ENCODE measurements at places on chromosomes 16 and 17.

DNA sequence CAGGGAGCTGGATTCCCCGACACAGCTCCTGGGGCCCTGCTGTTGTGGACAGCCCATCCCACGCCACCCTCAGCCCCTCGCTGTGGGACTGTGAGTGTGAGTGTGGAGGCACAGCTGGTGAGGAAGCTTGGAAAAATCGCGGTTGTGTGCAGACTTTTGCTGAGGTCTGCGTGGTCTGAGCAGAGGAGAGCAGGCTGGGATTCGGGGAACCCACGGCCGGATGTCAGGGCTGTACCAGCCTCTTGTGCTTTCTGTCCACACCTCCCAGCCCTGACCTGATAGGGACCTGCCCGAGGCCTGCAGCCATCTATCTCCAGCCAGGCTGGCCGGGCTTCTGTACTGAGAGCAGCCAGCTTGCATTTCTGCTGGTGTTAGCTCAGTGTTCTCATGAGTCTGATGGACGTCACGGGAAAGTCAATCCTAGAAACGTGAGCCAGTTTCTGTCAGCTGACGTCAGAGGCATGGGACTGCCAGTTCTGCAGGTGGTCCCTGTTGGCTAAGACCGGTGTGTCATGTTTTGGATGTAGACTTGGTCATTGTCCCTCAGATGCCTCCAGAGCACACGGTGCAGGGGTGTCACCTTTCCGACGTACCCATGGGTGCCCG lies 72.8 kb upstream of the ZNF750 start:
- no peak for DNase-seq

- no peak for DNase-seq
These were observed at the start of gene BRICD5 for GRCh38 chr16:2210386-2211365. Gene BRICD5 (minus strand): TSS chr16:2210863. CDS start chr16:2210833, 30 bp downstream.

DNA sequence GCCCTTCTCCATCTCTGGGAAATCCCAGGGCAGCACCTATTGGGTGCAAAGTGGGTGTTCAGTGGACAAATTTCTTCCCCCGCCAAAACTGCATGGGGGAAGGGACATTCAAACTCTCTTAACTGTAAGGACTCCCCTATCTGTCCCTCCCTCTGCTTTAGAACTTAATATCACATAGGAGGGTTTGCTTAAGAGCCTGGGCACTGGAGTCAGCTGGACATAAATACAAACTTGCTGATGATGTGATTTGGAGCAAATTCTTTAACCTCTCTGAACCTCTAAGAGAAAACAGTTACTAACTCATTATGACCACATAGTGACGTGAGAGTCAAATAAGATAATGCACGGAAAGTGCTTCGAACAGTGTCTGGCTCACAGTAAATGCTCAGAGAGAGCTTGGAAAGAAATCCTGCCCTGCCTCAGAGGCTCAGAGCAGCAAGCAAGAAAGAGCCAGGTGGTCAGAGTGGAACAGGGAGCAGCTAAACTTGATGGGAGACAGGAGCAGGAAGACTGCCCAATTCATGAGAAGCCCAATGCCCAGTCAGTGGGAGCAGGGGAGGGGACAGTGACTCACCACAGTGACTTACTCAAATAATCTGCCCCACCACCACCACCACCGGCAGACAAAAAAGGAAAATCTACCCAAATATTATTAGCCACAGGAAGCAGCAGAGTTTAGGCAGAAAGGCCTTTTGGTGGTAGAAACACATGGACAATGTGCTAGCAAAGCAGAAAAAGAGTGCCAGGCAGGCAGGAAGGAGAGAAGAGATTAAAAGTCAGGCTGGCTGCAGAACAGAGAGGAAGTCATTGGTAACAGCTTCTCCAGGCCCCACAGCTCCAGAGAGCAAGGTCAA lies 23.9 kb upstream of the CCL1 start:
- DNase-seq: no peak

GRCh38 chr17:8518850-8519249 lies 83.2 kb downstream of the NDEL1 start:
- DNase-seq: no peak

DNA sequence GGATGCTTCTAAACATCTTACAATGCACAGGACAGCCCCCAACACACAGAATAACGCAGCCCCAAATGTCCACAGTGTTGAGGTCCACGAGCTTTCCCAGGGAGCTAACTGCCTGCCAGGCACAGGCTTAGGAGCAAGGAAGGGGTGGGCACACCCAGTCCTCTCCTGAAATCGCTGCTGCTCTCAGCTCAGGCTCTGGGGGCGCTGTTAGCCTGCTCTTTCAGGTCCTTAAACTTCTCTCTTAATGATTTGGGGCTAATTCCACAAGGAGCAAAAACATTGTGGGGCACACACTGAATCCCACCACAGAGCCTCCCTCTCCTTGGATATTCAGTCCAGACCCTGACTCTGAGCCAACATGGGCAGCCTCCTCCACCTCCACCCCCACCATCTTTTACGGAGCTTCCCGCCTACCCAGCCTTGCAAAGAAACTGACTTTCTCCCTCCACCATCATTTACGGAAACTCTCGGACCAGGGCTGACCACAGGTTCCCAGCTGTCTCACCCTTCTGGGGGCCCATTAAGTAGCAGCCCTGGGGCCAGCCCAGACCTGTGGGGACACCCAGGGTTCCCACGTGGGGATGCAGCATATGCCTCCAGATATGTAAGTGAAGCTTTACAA lies 1.1 kb downstream of the CD300H start:
- DNase-seq: peak; percentile 14
